Lower leg skin (tissue), 4 donors: ENCODE measurements at places on chromosomes 7 and 10. TPM values are rescaled to one million over a fixed set of nuclear protein-coding genes. Genes with fewer than 3 reads are reported as not detected.

FXYD4 gene
- total RNA-seq, result not detected

MRPL43 gene
- total RNA-seq, result 82.2 TPM

CRHR2 gene
- total RNA-seq, result not detected

CPA5 gene
- not detected for total RNA-seq

ZNF783 gene
- total RNA-seq, result 14.9 TPM
